ENCODE measurements at places on chromosomes 12 and 14.

GRCh38 chr12:20188930-20189653 lies 179.2 kb upstream of the PDE3A start:
- no peak for DNase-seq

GRCh38 chr12:79858518-79858917 lies 76.4 kb downstream of the PPP1R12A start:
- no peak for DNase-seq

GRCh38 chr12:22828066-22828465 lies 203.1 kb downstream of the ETNK1 start:
- no peak for DNase-seq

DNA sequence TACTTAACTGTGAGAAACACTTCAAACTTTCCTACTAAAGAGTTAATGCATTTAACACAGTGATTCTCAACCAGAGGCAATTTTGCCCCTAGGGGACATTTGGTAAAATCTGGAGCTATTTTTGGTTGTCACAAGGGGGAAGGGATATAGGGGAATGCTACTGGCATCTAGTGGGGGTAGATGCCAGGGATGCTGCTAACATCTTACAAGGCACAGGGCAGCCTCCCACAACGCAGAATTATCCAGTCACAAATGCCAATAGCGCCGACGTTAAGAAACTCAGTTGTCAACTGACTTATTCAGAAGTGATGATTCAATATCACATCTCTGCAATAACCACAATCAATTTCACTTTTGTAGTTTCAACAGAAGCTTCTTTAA lies 2.0 kb downstream of the EEA1 start:
- DNase-seq, result peak; percentile 56
